ACHN (cell line): ENCODE measurements at places on chromosomes 4 and X.

DNA sequence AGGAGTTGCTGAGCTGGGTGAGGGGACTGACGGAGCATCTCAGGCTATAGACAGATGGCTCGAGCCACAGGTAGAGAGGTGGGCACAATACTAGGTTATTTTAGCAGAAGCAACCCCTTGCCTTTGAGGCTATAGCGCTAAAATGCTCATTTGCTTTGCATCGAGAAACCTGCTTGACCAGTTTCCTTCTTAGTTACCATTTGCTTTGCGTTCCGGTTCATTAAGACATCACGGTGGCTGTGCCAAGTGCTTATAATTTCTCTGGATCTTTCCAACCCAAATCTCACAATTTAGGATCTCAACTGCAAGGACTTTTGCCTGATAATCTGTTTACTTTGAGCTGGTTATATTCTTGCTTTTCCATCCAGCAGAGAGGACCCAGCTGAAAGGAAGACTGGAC lies 40.8 kb downstream of the DLG3 start:
- DNase-seq: no peak

DNA sequence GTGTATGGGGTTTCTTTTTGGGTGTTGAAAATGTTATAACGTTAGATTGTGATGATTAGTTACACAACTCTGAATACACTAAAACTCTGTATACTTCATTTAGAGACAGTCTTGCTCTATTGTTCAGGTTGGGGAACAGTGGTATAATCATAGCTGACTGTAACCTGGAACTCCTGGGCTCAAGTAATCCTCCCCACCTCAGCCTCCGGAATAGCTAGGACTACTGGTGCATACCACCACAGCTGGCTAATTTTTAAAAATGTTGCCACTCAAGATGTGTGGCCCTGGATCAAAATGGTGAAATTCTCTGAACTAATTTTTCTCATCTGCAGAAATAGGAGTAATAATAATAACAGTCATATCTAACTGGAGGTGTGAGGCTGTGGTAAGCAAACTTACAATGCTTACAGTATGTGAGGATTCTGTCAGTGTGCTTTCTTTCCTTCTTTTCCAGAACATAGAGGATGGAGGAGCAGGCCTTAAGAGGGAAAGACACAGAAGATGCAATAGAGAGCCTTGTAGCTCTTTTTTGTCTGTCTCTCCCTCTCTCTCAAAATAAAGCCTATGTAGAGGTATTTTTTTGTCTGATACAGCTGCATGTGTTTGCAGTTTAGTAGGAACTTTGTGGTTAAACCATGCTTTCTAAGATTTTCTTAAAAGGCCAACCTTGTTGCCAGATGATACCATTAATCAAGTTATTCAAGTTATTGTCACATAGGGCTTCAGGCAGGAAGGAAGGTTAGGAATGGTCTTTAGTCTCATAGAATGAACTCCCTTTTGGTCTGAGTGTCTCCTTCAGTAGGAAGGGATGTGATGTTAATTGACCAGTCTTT lies 7.5 kb downstream of the ADD1 start:
- DNase-seq: peak; percentile 20

DNA sequence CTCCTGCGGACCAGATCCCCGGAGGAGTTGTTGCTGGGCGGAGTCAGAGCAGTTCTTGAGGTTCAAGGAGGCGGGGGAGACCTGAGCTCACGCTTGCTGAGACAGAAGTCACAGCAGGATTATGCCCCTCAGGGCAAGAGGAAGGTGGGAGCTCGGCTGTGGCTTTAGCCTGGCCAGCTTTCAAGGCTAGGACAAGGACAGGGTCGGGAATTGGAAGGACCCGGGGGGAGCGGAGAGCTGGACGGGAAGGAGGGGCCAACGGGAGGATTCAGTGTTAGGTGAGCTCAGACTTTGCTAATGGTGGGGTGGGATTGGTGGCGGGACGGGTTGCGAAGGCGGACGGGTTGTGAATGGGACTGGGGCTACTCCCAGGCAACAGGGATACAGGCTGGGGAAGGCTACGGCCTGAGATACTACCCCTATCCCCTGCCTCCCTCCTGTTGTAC lies at the start of gene RIBC1:
TSS of gene RIBC1 (plus strand) at position 13 of the 446 bp plus-strand sequence. CDS start 3,404 bp downstream, outside the sequence.
- DNase-seq: no peak

DNA sequence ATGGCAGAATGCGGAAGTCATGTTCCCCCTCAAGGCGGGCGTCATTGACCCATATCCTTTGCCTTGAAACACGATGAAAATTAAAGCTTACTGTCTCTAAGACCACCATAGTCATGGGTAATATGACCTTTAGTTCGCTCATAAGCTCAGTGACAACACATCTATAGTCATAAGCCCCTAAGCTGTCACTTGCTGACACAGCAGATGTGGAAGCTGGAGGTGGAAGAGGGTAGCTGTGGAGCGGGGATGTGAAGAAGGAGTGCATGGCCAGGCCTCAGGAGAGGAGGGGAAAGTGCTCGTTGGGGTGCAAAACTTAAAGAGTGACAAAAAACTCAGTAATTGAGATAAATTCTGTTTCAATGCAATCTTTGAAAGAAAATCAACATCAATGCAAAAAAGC lies 134.0 kb upstream of the PDLIM3 start:
- no peak for DNase-seq

- DNase-seq: peak; percentile 71
Measured at GRCh38 chr4:74038425-74039314, at the start of gene CXCL3. Gene CXCL3, minus strand, starts transcription at chr4:74038689. Its CDS starts 78 bp downstream, at chr4:74038611.

DNA sequence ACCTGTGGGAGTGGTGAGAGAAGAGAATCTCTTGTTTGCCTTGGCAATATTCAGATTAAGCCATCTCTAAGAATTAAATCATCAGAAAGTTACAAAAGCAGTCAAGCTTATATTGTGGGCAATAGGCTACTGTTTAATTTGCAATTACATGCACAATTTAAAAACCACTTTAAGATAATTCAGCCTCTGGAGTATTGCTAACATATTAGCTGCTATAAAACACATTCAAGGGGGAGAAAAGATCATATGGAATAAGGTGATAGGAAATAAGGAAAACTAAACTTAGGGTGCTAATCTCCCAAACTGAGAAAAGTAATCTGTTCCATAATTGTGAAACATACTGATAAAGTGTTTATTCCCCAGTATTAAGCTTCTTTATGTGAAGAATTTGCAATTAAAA lies 103.9 kb downstream of the ARAP2 start:
- DNase-seq: no peak

- peak; percentile 19 for DNase-seq
Measured at GRCh38 chr4:83905952-83906351, 370.0 kb downstream of the GPAT3 start.

DNA sequence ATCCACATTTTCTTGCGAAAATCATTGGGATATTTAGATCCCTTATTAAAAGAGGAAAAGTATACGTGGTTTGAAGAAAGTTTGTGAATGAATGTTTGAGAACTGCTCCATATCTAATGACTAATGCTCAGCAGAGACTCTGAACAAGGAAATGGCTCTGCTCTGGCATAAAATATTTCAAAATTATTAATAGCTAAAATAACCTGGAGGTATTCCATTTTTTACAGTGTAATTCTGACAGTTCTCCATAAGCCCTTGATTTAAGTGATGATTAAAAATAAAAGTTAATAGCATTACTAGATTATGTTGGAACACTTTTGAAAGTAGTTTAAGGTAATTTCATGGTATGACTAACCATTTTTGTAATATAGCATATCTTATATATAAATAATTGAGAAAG lies 1276.9 kb upstream of the TENM3 start:
- DNase-seq: no peak

- DNase-seq: no peak
Measured at GRCh38 chr4:135269125-135269890, 1067.7 kb upstream of the PABPC4L start.

DNA sequence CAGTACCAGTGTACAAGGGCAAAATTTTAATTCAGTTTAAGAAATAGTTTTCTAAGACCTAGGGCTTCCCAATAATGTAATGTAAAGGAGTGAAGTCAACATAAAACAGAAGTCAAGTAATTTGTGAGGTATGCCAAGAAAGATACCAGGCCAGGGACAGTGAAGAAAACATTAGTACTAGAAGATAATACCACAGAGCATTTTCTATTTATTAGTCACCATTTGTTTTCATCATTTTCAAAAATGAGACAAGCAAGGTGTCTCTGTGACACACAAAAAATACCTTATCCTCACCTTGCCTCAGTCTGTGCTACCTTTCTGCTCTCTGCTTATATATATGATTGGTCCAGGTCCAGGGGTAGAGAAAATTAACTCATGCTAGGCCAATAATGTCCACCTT lies 46.8 kb downstream of the VEGFC start:
- no peak for DNase-seq

GRCh38 chrX:40418813-40419195 lies 162.0 kb upstream of the ATP6AP2 start:
- no peak for DNase-seq

GRCh38 chr4:123401271-123402120 lies 4.9 kb downstream of the SPRY1 start:
- DNase-seq: no peak

- DNase-seq: no peak
Measured at GRCh38 chrX:133676344-133677122, 261.2 kb upstream of the GPC4 start.
